Aorta (tissue), 5 donors: ENCODE measurements at places on chromosomes 7 and 10. TPM values are rescaled to one million over a fixed set of nuclear protein-coding genes. Genes with fewer than 3 reads are reported as not detected.

DNA sequence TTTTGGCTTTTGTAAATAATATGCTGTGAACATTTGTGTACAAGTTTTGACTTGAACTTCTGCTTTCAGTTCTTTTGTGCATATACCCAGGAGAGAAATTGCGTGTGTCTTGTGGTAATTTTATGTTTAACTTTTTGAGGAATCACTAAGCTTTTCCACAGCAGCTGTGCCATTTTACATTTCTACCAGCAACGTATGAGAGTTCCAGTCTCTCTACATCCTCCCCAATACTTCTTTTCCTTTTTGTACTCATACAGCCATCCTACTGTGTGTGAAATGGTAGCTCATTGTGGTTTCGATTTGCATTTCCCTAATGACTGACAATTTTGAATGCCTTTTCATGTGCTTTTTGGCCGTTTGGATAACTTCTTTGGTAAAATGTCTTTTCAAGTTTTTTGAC lies 66.3 kb upstream of the INHBA start:
- DNase-seq = no peak

DNA sequence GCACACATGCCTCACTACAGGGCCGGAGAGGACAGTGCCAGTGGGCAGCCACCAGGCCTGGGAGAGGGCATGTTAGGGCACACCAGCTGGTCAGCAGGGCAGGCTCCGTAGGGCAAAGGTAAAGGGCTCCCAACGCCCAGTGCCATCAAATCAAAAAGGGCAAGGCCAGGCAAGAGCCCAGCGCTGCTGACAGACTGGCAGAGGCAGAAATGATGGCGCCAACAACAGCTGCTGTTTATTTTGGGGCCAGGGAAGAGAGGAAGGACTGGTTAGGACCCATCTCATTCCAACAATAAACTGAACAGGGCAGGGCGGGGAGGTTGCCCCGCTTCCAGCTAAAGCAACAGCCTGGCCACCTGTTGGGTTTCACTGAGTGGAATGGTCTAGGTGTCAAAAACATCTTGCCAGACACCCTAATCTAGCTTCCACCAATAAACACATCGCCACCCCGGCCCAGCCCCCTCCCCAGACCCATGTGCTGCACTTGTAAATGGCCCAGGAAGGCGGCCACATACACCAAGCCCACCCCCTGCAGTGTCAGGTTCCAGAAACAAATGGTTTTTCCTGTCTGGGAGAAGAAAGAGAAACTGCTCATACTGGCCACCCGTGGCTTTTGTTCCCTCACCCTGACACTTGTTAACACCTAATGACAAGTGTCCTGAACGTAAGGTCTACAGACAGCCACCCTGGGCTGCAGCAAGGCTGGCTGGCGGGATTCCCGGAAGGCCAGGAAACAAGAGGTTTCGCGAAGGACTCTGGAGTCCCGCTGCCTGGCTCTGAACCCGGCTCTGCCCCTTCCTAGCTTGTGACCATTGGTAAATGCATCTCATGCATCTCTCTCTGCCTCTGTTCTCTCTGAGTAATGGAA lies 15.3 kb downstream of the SH3PXD2A start:
- DNase-seq = no peak

DNA sequence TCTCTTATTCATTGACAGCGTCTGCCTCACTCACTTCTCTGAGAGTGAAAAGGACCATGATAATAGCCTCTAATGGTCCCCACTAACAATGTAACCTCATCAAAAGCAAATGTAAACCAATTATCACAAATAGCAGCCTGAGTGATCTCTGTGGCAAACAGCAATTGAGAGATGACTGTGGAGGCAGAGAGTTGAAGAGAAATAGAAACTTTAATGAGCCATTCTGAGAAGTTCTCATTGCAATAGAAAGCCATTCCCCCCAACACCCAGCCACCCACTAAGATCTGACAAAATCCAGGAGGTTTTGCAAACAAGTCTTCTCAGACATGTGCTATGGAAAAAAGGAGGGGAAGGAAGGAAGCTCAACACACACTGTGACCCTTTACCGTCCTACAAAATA lies 44.2 kb upstream of the RNF148 start:
- DNase-seq = no peak

GRCh38 chr7:130383187-130383980 lies 3.1 kb downstream of the CPA1 start:
- DNase-seq = no peak

DNA sequence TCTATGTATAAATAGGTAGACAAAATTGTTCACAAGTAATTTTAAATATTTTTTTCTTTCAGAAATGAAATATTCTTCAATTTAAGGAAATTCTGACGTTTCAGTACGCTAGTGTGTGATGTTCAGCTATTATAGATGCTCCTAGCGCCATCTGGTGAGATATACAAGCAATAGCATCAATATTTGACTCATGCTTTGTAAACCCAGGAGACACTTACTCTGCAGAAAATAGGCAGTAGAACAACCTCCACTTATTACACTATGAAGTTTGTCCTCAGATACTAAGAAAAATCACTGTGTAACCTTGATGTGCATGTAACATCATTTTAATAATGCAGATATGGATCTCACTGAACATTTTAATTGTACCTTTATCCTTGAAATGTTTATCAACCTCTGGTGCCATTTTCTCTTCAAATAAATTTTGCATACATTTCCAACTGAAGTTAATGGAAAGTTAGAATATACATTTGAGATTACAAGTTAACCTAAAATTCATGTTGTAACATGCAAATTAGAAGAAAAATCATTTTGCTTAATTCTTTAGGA lies 151.5 kb upstream of the FAM3C start:
- no peak for DNase-seq

The CACNB2 gene
- 14.6 TPM for total RNA-seq

The SPDYE5 gene
- total RNA-seq = not detected
